ENCODE measurements at places on chromosomes 4 and X.

- no peak for DNase-seq
Measured at GRCh38 chr4:142036795-142037583, 400.6 kb downstream of the IL15 start.

GRCh38 chr4:112515198-112516065 lies 548 bp downstream of the NEUROG2 start:
- no peak for DNase-seq

- no peak for DNase-seq
Measured at GRCh38 chrX:149131774-149132173, 373.3 kb downstream of the IDS start.

DNA sequence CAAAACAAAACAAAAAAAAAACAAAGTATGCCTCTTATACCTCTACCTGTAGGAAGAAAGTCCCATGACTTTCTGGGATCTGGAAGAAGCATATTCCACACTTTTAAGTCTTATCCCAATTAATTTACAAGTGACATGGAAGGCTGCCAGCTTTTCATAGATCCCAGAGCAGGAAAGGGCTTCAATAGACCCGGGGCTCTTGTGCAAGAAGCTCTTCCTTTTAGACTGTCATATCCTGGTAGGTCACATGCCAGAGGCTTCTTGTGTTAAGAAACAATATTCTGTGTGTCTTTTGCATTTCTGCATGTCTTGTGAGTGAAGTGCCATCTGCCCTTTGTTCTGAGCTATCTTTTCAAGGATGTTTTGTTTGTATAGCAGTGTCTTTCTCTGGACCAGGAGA lies 84.4 kb upstream of the PHOX2B start:
- no peak for DNase-seq

GRCh38 chr4:1670279-1670678 lies 13.8 kb downstream of the FAM53A start:
- no peak for DNase-seq

GRCh38 chr4:7311205-7311604 lies 118.9 kb downstream of the SORCS2 start:
- DNase-seq: no peak

DNA sequence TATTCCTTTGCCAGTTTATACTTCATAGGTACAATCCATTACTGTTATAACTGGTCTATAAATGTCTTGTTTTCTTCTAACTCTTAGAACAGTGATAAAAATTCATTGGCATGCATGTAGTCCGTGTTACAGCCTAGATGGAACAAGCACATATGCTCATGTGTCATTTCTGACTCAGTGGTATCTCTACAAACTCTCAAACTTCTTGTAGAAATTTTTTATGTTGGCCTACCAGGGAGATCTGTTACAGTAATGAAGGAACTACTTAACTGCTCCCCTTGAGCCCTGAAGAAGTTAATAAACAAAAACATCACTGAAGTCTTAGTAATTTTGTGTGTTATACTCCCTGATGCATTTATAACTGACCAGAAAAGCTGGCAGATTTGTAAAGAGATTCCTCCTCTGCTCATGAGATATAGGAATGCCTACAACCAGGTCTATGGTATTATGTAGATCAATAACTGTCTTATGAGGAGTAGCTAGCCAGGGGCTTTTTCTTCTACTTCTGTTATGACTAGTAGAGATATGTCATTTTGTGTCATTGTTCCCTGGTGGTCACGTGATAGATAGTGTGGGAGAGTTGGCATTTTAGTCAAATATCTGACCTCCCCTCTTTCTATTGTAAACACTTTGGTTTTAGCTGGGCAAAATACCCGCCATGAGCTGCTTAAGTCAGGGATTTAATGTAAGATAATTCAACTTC lies 53.7 kb upstream of the FAAH2 start:
- no peak for DNase-seq

DNA sequence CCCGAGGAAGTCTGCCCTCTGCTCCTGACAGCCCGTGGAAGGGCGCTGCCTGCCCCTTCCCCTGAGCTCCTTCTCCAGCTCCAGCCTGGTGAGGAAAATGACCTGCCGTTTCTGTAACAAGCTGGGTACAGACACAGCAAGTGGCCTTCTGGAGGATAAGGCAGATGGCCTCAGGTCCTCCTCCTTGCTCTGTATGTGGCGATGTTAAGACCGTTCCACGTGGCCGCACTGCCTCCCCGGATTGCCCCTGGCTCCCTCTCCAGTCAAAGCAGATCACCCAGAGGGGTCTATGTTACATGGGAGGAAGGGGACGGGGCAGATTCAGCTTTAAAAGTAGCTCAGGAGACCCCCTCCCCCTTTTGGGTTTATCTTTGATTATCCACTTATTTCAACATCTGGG lies 80.3 kb upstream of the GATB start:
- DNase-seq: no peak

DNA sequence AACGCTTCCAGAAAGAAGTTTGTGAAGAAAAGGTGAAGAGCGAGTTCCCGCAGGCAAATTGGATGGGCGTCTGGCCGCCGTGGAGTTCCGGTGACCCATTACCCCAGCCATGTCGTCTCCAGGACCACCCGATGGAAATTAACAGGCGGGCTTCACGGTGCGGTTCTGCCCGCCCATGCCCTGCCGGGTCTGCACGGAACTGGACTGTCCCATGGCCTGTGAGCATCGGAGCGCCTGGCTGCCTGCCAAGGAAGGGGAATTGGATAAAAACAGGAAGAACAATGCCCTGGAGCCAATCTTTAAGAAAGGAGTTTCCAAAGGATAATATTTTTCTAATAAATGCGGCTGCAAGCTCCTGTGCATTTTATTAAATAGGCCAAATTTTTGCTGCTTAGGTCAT lies 319.8 kb upstream of the SLC7A11 start:
- no peak for DNase-seq

DNA sequence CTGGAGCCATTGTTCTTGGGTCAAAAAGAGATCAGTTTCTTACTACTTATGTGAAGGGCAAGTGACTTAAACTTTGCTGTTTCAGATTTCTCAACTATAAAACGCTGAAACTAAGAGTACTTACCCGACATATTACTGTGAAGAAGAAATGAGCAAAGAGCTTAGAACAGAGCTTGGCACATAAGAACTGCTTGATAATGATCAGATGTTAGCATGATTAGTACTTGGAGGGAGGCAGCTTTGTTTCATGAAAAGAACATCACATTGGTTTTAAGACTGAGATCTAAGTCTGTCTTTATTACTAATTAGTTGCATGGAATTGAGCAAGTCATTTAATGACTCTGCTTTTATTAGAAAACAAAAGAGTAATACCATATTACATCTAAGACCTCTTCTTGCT lies 169.1 kb downstream of the ARHGAP24 start:
- no peak for DNase-seq

DNA sequence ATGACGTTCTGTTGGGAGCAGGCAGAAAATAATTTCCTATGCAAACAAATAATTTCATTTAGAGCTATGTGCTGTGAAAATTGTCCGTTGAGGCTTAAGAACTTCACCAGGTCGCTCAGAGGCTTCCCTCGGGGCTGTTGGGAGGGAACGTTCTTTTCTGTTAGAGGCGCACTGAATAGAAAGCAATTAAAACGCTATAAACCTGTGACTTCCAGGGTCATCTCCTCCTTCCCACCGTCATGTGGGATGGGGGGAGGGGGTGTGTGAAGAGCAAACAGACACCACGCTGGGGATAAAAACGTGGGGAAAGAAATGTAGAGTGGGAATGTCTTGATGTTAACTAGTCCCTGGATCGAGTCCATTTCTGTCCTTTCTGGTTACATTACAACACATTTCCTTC lies 35.2 kb upstream of the ZNF518B start:
- DNase-seq: no peak

DNA sequence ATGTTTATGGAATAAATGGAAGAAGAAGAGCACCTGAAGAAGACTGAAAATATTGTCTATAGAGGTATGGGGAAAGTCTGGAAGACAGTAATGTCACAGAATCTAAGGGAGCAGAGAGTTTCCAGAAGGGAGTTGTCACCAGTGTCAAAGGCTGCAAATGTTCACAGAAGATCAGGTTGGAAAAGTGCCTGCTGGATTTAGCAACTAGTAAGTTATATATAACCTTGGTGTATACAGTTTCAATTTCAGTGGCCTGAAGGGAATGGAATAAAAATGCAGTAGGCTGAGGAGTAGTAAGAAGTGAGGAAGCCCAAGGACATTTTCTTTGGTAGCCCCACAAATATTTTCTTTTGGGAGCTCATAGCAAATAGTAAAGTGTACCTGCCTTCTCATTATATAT lies 107.2 kb downstream of the SATL1 start:
- no peak for DNase-seq

DNA sequence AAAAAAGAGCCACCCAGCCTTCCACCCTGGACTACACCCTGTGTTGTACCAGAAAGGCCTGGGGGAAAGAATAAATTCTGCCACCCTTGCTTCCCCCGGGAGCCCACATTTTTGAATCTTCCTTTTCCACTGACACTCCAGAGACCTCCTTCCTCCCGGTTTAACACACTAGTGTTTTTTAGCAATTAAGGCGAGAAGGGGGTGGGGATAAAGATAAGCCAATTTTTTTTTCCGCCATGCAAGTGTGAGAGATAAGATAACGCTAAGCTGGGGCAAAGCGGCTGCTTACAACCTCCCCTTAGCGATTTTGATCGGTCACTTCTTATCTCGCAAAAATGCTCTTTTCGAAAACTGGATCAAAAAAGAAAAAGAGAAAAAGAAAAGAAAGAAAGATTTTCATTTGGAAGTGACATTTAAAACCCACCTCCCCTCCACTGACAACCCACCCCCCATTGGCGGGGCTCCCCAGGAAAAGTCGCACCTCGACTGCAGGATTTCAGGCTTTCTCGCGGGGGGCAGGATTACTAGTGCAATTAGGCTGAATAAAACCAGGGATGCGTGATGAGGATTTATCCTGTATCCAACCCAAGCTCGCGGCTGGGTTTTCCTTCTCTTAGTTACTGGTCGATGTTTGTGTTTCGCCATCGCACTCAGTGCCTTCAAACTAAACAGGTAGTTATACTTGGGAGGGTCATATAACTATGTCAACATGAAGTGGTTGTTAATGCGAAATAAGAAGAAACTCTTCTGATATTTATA lies 6.0 kb upstream of the BCOR start:
- DNase-seq: no peak

DNA sequence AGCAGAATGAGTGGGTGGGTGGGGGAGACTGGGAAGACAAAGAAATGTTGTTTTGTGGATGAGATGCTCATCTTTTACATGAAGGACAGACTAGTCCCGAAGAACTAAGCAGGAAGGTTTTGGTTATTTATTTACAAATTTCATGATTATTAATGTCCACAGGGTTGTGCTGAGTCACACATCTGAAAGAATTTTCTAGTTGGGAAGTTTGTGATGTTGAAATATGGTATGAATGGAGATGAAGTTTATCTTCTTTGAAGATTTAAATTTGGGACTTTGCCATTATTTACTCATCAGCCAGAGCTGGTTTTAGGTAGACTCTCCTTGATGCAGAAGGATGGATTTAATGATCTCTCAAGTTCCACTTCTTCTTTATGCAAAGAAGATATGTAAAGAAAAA lies 75.5 kb downstream of the MOSPD2 start:
- no peak for DNase-seq

GRCh38 chr4:60743654-60744053 lies 456.5 kb upstream of the ADGRL3 start:
- DNase-seq: no peak

GRCh38 chr4:154660052-154660451 lies 47.6 kb upstream of the FGG start:
- no peak for DNase-seq

GRCh38 chr4:182144626-182145333 lies 98.4 kb upstream of the TENM3 start:
- no peak for DNase-seq

DNA sequence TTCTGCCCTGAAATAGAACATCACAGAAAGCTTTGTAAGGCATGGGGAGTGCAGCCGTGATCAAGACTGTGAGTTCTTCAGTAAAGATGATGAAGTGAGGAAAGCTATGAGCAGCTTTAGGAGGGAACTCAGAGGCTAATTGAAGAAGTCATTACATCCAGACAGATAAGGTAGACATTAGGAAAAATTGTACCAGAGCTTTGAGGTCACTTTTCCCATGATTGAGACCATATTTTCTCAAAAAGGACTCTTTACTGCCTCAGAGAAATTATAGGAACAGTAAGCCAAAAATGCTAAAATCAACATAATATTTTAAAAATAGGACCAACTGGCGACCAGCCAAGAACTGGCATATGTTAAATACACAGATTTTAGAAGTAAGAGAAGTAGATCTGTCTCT lies 11.2 kb downstream of the CHST7 start:
- no peak for DNase-seq

- no peak for DNase-seq
Measured at GRCh38 chr4:138241281-138242075, 671 bp downstream of the SLC7A11 start.

- no peak for DNase-seq
Measured at GRCh38 chr4:116726523-116726922, 358.9 kb downstream of the TRAM1L1 start.

- DNase-seq: no peak
Measured at GRCh38 chr4:40661803-40662202, 32.1 kb upstream of the RBM47 start.

DNA sequence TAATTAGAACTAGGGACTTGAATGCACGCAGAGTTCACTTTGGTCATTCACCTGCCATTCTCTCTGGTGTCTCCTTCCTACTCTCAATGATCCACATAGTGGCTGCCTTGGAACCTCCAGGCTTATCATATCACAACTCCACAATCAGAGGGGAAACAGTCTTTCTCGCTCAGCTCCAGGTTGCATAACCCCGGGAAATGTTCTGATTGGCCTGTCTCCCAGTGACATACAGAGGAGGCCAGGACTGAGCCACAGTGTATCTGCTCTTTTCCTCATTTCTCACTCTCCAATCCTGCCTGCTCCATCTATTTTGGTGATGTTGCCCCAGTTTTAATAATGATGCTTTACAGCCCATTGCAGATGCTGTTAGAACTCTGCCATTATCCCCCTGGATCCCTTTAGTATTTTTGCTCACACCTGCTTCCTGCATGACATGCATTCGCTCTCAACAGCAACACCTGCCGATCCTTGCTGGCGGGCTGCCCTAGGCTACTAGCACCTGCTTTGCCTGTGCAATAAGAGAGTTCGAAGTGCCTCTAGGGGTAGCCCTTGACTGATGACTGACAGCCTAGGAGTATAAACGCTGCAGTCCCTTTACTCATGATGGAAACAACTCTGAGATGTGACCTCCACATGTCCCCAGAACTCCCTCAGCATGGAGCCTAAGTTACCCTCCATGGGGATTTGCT lies 211.3 kb upstream of the RPS6KA3 start:
- no peak for DNase-seq

DNA sequence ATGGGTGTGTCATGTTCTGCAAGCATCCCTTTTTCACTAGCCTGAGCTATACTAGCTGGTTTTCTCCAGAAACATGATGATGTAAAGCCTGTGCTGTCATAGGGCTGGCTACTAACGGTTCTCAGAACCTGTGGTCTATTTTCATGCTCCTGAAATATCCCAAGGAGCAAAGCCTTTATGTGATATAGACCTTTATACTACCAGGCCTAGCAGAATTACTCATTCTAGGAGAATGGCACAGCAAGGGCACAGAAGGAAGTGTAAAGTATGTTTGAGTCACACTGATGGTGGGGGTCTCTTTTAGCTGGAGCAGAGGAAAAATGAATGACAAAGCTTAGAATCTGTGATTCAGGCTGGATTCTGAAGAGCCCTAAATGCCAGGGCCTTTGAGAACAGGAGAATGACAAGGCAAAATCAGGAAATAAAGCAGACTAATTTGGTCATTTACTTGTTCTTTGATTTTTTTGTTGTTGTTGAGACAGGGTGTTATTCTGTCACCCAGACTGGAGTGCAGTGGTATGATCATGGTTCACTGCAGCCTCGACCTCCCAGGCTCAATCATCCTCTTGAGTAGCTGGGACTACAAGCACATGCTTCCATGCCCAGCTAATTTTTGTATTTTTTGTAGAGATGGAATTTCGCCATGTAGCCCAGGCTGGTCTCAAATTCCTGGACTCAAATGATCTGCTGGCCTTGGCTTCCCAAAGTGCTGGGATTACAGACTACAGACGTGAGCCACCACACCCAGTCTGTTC lies 11.8 kb downstream of the TCEAL1 start:
- no peak for DNase-seq

Data from T-cell (primary cell).